Stimulated activated CD4-positive, alpha-beta T cell treated with anti-CD3 and anti-CD28 coated beads, Interleukin-2, amount 100 ng/mL, for 48 hours (primary cell): ENCODE measurements at places on chromosomes 13 and 19.

- DNase-seq, result peak; percentile 54
Observed at GRCh38 chr19:14059093-14059480, 2.8 kb downstream of the PALM3 start.

DNA sequence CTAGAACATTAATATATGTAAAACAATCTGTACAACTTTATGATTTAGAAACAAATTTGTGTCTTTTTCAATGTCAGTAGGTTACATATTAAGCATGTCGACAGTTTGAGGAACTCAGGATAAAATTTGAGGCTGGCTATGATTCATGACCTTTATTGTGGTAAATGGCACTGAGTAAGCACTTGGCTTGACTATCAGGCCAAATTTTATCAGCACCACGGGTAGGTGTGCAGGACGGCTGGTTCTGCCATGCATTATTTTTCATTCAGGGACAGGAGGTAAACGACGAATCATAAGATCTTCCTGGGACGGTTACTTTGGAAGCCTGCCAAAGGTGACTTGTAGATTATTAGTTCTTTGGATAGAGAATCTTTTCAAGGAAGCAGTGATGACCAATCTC, 19.9 kb upstream of the CYP4F8 start:
- no peak for DNase-seq

GRCh38 chr13:114149774-114150740, 17.6 kb upstream of the RASA3 start:
- DNase-seq, result no peak

GRCh38 chr13:69324090-69324886, 783.3 kb upstream of the ATXN8OS start:
- no peak for DNase-seq

- no peak for DNase-seq
Observed at GRCh38 chr13:30864433-30865122, 41.5 kb upstream of the MEDAG start.

- no peak for DNase-seq
Observed at GRCh38 chr13:33464345-33464744, 178.8 kb upstream of the STARD13 start.

DNA sequence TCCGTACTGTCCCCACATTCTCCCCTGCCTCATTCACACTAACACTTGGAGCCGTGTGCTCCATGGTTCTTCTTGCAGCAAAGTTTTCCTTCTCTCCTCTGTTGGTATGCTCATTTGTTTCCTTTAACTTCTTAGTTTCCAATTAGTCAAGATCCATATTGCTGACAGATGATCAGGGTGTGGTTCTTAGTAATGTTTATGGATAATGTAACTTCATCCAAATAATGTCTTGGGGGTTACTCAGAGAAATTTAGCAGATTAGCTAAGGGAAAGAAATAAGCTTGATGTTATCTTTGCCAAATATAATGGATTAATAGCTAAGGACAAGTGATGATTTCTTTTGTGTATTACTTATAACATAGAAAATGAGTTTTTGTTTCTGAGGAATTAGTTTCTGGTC, 174.4 kb downstream of the NUFIP1 start:
- no peak for DNase-seq

DNA sequence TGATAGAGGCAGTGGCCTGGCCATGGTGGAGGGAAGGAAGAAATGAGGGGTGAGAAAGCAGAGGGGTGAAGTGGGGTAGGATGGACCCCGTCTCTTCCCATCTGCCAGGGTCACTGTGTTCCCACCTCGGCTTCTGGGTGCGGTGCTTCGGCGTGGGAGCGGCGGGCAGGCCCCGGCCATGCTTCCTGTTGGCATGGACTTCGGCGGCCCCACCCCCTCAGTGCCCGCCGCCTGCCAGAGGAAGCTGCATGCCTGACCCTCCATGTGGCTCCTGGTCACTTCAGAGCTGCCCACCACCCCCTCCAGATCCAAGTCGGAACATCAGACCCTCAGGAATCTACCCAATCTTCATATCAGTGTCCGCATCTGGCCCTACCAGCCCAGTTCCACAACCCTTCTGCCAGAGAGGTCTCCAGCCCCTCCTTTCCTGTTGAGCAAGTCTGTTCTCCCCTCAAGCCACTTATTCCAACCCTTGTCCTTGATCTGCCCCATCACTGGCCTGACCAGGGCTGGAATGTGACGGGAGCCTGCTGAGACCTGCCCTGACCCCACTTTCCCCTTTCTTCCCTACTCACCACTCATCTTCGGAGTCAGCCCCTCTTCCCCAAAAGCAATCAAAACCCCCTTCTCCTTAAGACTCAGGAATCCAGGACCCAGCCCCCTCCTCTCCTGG, 1.5 kb downstream of the KCNN4 start:
- DNase-seq, result no peak

DNA sequence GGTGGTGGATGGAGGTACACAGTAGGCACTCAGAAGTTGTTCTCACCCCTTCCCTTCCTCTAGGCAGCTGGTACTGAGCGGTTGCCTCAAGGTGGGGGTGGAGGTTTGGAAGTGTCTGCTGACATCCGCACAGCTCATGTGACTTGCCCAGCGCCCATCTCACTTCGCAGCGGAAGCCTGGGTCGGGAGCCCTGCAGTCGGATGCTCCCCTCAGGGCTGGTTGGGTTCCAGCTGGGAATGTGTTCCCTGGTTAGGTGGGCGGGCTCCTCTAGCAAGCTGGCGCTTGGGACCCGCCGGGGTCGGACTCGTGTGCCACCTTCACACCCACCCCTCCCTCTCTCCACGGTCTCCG, 10.2 kb downstream of the PPP1R37 start:
- DNase-seq, result no peak

GRCh38 chr19:40781140-40781539, 3.1 kb downstream of the RAB4B start:
- no peak for DNase-seq

- DNase-seq, result no peak
Observed at GRCh38 chr19:40286971-40287421, 1.9 kb upstream of the AKT2 start.

DNA sequence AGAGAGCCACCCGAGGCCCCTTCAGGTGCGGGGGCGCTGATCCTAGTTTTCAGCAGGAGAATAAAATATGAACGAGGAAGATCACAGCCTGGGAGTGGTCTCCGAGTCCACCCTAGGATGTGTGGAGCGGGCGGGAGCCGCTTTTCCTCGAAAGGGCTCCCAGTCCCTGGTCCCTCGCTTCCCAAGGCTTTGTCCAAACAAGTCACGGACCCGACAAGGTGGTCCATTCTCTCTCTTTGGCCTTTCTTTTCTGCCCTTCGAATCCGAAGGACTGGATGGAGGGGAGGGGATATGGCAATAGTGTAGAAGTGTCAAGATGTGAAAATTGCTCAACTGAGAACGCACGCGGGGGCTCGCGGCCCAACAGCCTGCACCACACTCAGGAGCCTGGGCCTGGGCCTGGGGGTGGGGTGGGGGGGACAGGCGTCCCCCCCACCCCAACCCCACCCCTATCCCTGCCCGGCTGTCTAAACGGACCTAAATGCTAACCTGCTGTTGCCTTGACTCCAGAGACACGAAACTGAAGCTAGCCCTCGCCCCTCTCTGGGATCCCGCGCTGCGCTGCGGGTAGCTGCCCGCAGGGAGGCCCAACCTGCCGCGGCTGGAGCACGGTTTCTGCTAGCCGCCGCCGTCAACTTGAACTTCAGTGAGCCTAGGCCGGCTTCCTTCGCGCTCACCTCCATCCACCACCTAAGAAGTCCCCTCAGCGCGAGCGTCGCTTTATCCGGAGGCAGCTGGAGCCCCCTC, 7.1 kb downstream of the ZIC2 start:
- no peak for DNase-seq
